Activated CD4-positive, alpha-beta T cell treated with anti-CD3 and anti-CD28 coated beads, Interleukin-2, amount 10 ng/mL, durations not matched to agents 24 days and 14 days (primary cell): ENCODE measurements at places on chromosomes 3 and 15.

DNA sequence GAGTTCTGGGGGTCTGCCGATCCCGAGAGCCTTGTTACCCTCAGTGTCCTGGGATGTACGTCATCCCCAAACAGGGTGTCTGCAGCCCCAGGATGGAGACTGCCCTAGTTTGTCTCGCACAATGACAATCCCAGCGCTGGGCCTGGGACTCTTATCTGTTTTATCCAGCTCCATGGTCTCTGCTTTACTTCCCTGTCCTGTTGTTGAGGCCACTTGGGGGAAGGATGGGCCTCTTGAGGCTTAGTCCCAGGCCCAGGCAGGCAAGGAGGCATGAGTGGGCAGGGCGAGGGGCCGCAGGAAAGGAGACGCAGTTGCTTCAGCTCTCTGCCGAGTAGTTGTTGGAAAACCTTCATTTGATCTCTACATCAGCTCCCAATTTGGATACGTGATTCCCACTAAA, 17.4 kb downstream of the SMAD6 start:
- DNase-seq, result no peak
- no peak overlapping the region for H3K27ac ChIP-seq
- H3K4me3 ChIP-seq, result no peak overlapping the region
- peaks cover 6% of the 10 kb centered on the region for H3K27me3 ChIP-seq
- peaks cover 33% of the 10 kb centered on the region for H3K4me1 ChIP-seq

DNA sequence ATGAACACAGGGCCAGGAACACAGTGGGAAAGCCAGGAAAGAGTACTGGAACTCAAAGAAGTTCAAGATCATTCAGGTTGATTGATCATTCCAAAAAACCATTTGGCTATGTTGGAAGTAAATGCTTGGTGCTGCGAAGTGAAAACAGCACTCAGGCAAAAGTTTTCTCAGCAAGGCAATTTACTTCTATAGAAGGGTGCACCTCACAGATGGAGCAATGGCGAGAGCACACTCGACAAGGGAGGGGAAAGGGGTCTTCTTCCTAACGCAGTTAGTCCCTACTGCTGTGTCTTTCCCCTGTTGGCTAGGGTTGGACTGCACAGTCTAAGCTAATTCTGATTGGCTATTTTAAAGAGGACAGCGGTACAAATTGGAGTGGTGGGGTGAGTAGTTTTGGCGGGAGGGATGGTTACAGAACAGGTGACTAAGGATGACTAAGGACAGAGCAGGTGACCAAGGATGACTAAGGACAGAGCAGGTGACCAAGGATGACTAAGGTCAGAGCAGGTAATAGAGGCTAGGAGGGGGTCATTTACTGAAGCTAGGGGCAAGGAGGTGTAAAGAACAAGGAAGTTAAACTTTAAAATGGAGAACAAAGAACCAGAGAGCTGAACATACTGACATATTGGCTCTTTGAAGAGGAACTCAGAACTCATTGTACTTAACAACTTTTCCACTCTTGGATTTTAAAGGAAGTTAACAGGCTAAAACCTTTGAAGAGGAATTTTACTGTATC, 43.3 kb downstream of the HOMER2 start:
- H3K36me3 ChIP-seq, result no peaks in the 10 kb centered on the region
- no peak overlapping the region for H3K27ac ChIP-seq
- H3K4me1 ChIP-seq, result peaks cover 3% of the 10 kb centered on the region
- no peak overlapping the region for H3K4me3 ChIP-seq
- peaks cover 21% of the 10 kb centered on the region for H3K27me3 ChIP-seq

DNA sequence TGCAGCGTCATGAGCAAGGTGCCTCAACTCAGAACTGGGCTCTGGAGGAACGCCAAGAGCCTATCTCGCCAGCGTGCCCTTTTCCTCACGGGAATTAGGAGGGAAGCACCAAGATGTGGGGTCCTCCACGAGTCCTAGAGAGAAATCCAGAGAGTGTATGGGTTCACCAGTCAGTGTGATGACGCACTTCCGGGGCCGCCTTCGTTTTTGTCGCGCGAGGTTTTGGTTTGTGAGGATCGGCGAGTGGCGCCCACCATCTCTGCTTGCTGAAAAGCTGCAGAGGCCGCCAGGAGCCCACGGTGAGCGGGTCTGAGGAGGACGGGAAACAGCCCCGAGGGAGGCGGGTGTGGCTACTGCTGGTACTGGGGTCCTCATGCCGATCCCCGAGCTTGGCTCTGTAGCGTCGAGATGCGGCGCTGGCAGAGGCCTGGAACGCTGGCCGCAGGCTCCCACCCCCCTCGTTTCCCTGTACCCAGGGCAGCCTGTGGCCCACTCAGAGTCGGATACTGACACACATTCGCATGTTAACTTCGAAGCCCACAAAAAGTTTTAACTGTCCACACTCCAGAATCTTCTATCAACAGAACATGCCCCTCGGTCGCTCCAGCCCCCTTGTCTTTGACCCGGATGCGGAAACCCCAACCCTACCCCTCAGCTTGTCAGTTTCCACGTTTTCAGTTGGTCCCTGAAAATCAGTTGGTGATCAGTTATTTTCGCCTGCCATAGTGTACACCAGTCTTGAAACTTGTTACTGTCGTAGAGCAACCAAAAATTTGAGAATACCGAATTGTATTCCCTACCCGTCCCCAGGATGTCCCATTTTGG, 30.4 kb downstream of the ZNF662 start:
- H3K27me3 ChIP-seq, result peaks cover 2% of the 10 kb centered on the region
- no peak overlapping the region for H3K4me3 ChIP-seq
- H3K27ac ChIP-seq, result no peak overlapping the region

DNA sequence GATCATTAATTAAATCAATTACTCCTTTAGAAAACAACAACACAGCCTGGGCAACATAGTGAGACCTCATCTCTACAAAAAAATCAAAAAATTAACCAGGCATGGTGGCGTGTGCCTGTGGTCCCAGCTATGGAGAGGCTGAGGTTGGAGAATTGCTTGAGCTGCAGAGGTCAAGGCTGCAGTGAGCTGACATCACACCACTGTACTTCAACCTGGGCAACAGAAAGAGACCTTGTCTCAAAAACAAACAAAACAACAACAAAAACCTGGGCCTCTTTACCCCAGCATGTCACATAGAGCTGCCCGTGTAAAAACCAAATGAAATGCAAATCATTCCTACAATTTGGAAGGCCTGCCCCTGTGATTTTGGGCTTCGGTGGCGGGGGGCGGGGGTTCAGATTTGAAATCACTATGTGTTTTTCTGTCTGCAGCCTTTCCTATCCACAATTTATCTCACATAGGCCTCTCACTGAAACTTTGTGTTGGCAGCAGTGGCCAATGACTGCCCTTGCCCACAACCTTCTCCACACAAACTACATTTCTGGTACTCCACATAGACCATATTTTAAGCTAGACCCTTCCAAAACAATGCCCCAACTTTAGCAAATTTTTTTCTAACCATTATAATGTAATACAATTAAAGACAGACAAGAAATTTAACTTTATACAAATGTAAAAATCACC, 6.5 kb downstream of the ADAM10 start:
- H3K4me3 ChIP-seq, result no peak overlapping the region
- peak overlapping the region; percentile 37 for H3K27ac ChIP-seq
- H3K4me1 ChIP-seq, result peaks cover 57% of the 10 kb centered on the region
- no peaks in the 10 kb centered on the region for H3K27me3 ChIP-seq
- no peak for DNase-seq

DNA sequence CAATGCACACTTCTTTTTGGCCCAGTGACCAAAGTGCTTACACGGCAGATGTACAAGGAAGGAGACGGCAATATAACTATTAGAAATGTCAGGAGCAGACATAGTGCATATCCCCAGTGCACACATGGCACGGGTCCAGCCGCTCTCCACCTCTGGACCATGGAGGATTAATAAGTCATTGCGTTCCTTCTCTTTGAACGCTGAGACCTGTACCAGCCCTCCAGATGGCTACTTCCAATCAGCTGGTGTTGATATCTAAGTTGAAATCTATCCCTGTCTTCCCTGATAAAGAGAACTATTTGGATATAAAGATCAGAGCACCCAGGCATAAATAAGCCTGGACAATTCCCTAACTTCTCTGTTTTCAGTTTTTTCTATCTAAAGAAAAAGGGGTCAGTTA, 212.5 kb downstream of the CADPS start:
- peaks cover 4% of the 10 kb centered on the region for H3K27me3 ChIP-seq
- no peaks in the 10 kb centered on the region for H3K36me3 ChIP-seq
- no peaks in the 10 kb centered on the region for H3K4me1 ChIP-seq

DNA sequence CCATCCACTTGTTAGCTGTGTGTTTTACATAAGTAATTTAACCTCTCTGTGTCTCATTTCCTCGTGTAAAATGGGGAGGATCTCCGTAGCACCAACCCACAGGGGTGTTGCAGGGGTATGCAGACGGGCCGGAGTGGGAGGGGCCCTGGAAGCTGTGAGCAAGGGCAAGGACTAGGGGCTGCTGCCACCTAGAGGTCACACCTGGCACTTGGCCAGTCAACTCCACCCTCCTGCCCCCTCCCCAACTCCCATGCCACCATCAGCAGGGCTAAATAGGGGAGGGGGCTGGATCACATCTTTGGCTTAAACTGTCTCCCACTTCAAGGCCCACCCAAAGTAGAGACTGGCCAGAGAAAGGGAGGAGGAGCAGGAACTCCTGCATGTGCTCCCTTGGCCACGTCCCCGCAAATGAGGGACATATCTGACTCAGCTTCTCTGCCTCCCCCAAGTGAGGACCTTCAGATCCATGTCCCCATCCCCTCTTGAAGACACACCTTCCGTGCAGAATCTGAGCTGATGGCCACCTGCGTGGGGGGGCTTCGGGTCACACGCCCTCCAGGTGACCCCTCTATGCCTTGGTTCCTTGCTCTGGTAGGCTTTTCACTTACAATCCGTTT, 2.6 kb downstream of the CCDC9B start:
- H3K27me3 ChIP-seq, result no peaks in the 10 kb centered on the region
- no peak overlapping the region for H3K4me3 ChIP-seq
- no peak overlapping the region for H3K27ac ChIP-seq
- peaks cover 13% of the 10 kb centered on the region for H3K4me1 ChIP-seq

DNA sequence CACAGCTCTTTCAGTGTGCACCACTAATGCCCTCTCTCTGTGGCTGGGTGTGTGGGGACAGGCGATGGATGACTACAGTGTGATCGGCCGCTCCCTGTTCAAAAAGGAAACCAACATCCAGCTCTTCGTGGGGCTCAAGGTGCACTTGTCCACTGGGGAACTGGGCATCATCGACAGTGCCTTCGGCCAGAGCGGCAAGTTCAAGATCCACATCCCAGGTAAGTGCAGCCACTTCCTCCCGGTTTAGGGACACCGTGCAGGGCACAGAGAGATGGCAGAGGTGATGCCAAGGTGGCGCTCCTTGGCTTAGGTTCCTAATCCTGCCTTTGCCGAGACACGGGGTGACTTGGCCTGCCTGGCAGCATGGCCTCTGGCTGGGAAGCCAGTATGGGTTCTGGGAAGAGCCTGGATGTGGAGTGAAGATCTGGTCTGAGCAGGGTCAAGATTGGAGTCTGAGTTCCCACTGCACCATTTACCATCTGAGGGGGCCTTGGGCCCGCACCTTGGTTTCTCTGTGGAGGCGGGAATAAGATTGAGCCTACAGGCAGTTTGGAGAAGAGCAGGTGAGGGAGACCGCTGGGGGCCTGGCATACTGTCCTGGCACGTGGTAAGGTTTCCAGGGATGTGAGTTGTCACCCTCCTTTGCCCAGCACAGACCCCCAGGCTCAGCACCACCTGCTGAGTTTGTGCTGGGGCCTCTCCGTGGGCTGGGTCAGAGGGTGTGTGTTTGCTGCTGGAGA, 108.4 kb downstream of the DNAJB8 start:
- no peaks in the 10 kb centered on the region for H3K27me3 ChIP-seq
- DNase-seq, result no peak
- no peaks in the 10 kb centered on the region for H3K36me3 ChIP-seq
- H3K4me3 ChIP-seq, result no peak overlapping the region
- no peaks in the 10 kb centered on the region for H3K4me1 ChIP-seq
- no peak overlapping the region for H3K27ac ChIP-seq

- H3K27ac ChIP-seq, result no peak overlapping the region
- peaks cover 17% of the 10 kb centered on the region for H3K27me3 ChIP-seq
- peak; percentile 61 for DNase-seq
- no peaks in the 10 kb centered on the region for H3K36me3 ChIP-seq
- H3K4me3 ChIP-seq, result peak overlapping the region; percentile 75
- peaks cover 36% of the 10 kb centered on the region for H3K4me1 ChIP-seq
These were observed 11.5 kb upstream of the PCSK6 start for GRCh38 chr15:101500865-101501551.
